Activated CD4-positive, alpha-beta T cell treated with anti-CD3 and anti-CD28 coated beads, Interleukin-2, amount 50 U/mL, for 1 hour (primary cell): ENCODE measurements at places on chromosomes 12 and 14.

GRCh38 chr12:63025116-63025515 lies 90.2 kb upstream of the PPM1H start:
- DNase-seq: no peak

GRCh38 chr14:74140374-74140850 lies 55.7 kb downstream of the LIN52 start:
- no peak for DNase-seq

- DNase-seq: no peak
These were observed 3.3 kb upstream of the KRT86 start for GRCh38 chr12:52271158-52271557.

DNA sequence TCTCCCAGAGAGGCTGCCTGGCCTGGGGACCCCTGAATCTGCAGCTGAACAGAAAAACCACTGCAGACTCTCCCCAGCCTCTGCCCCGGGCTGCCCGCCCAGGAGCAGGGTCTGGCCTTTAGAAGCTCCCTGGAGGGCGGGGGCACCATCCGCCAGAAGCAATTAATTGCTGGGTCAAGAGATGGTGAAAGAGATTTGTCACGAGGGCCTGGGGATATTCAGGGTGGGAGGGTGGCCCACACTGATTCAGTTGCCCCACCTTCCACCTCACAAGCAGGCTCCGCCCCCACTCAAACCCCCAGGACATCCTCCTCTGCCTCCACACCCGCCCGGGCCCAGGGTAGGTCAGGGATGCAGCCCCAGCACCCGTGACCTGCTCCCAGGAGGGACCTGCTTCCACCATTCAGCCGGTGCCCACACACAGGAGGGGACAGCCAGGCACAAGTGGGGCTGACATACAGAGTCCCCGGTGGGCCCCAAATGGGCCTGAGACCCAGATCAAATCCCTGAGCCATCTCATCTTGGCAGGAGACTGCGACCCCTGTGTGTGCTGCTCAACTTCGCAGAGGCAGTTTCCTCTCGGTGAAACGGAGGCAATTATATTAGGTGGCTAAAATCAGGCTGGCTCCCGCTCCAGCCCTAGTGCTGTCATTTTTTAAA lies 23.0 kb downstream of the NCOR2 start:
- DNase-seq: no peak

GRCh38 chr12:92362126-92362525 lies 216.5 kb upstream of the BTG1 start:
- no peak for DNase-seq

GRCh38 chr12:92674500-92674899 lies 28.3 kb upstream of the PLEKHG7 start:
- no peak for DNase-seq

DNA sequence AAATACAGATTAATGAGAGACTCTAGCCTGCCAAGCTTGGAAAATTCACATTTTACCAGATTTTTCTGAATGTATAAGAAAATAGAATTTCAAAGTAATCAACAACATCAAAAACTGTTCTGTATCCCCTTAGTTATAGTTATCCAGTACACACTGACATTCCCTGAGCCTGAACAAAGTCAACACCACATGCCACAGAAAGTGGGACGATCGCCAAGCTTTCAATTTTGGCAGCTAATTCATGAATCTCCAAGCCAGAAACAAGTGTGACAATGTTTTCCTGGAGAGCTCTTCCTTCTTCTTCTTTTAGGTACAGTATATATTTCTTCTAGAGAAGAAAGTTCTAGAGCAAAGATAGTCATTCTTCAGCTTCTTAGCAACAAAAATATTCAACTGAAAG lies 290.2 kb downstream of the PRKD1 start:
- no peak for DNase-seq

- no peak for DNase-seq
These were observed 12.4 kb downstream of the ZBTB42 start for GRCh38 chr14:104813286-104813685.

GRCh38 chr12:30138483-30138882 lies 354.7 kb upstream of the TMTC1 start:
- no peak for DNase-seq
